Stimulated activated CD4-positive, alpha-beta T cell treated with anti-CD3 and anti-CD28 coated beads, Interleukin-1b, Interleukin-23, amount 100 ng/mL, for 1 hour (primary cell): ENCODE measurements at places on chromosomes 5 and 9.

GRCh38 chr9:34343090-34343489 is 13.7 kb downstream of the NUDT2 start:
- no peak for DNase-seq

- DNase-seq = no peak
Observed at GRCh38 chr5:71582945-71583584, 4.1 kb upstream of the MCCC2 start.

DNA sequence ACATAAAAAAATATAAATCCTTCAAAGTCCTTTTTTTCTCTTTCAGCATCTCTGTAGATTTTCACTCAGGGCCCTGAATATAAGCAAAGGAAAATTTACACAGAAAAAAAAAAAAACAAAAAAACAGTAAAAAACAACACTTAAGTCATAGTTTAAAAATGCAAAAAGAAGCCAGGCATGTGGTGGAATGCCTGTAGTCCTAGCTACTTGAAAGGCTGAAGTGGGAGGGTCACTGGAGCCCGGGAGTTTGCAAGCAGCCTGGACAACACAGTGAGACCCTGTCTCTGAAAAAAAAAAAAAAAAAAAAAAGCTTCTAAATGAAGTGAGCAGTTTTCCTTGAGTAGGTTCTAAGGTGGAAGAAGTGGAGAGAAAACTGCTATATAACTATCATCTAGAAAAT is 55.0 kb upstream of the BNC2 start:
- DNase-seq = no peak

- no peak for DNase-seq
Observed at GRCh38 chr5:53552561-53552960, 7.9 kb upstream of the NDUFS4 start.

DNA sequence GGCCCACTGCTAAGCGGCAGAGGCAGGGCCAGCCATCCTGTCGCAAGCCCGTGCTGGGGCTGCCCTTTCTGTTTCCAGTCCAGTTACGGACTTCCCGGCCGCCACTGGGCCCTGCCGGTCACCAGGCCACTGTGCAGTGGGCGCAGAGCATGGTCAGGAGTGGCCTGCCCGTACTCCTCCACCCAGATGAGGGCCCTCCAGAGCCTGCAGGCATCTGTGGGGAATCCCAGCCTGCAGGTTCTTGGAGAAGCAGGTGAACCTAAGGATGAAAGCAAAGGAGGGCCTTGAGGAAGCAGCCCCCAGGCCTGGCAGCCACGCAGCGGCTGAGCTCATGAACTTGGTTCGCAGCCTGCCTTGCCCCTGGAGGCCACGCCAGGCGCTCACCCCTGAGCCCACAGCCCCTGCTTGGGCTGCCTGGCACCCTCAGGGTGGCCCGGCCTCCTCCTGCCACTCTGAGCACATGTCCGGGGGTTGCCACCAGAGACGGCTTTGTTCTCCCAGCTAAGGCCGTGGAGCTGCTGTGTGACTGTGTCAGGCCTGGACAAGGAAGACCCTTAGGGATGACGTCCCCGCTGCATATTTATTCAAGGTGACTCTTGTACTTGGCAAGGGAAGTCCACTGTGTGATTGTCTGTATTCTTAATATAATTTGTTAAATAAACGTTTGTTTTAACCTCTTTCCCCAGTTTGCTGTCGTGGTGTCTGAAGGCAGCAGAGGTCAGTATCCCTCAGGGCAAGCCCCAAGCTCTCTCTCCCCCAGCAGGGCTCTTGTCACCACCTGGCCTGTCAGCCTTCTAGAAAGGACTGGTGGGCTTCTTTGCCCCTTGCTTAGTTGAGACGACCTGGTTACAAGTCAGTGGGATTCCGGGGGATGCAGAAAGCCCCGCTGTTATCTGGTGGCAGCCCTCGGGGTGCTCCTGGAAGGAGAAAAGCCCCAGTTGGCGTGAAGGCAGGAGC is 107.1 kb upstream of the LMX1B start:
- no peak for DNase-seq
